ENCODE measurements at places on chromosomes 5 and 9.

- DNase-seq, result no peak
Measured at GRCh38 chr5:57299986-57300385, 126.1 kb downstream of the GPBP1 start.

- DNase-seq, result no peak
Measured at GRCh38 chr5:90334741-90335140, 74.8 kb downstream of the CETN3 start.

DNA sequence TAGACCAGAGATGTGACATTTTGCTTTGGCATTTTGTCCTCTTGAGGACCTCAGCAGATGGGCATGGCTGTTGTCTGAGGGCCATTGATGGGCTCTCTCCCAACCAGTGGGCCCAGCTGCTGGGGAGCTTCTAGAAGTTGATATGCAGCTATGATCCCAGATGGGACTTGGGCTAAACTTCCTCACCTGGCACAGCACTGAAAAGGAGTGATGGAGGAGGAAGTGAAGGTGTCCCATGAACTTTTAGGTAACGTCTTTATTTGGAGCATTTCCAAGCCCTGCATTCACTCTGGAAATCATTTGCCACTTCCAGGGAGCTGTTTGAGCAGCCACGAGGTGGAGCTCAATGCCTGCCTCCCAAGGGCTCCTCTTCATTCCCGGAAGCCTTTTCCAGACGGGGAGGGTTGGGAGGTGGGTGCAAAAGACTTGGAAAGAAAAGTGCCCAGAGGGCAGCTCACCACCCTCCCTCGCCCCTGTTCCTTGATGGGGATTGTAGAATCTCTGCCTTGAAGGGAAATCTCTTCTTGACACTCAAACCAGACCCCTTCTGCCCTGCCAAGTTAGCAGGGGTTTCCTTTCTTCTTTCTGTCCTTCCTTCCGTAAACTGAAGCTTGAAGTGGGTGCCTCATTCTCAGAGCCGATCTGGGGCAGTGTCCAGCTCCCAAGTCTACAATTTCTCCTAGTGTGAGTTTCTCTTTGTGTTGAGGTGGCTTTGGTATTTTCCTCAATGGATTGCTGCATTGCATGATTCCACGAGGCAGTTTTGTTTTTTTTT, 18.1 kb upstream of the NEUROG1 start:
- no peak for DNase-seq

DNA sequence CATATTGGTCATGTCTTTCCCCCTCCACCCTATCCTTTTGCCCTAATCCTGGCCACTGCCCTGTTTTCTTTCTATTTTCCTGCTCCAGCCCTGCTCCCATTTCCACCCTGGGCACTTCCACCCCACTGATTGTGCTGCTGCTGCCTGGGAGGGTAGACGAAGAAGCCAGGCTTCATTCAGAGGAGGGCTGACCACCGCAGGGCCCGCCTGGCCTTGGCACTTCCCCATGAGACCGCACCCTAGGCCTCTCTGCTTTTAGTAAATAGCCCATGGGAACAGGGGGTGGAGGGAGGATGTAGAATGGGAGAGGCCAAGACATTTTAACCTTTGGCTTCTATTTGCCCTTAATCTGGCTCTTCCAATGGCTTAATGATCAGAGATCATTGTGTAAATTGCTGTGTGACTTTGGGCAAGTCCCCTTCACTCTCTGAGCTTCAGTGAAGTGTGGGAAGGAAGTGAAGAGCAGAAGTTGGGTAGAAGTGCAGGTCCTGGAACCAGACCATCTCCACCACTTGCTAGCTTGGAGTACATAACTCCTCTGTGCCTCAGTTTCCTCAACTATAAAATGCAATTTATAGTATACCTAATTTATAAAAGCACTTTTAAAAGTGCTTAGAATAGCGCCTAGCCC, 13.6 kb upstream of the GPX3 start:
- DNase-seq, result no peak

DNA sequence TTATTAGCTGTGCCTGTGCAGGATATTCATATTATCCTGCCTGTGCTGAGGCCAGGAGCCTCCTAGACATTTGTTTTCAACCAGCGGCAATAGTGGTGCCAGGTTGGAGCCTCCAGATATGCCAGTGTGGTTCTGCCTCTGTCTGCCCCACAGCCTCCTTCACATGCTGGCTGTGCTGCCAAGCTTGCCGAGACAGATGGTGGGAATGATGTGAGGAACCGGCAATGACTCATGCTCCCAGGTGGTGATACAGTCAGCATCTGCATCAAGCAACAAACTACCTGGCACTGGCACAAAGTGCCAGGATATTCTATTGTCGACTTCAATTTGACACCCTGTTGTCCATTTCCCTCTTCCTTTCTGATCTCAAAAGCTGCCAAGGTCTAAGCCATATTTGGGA, 285.7 kb downstream of the CHSY3 start:
- DNase-seq, result no peak

- DNase-seq, result no peak
Measured at GRCh38 chr5:88488130-88488529, 219.5 kb upstream of the TMEM161B start.

DNA sequence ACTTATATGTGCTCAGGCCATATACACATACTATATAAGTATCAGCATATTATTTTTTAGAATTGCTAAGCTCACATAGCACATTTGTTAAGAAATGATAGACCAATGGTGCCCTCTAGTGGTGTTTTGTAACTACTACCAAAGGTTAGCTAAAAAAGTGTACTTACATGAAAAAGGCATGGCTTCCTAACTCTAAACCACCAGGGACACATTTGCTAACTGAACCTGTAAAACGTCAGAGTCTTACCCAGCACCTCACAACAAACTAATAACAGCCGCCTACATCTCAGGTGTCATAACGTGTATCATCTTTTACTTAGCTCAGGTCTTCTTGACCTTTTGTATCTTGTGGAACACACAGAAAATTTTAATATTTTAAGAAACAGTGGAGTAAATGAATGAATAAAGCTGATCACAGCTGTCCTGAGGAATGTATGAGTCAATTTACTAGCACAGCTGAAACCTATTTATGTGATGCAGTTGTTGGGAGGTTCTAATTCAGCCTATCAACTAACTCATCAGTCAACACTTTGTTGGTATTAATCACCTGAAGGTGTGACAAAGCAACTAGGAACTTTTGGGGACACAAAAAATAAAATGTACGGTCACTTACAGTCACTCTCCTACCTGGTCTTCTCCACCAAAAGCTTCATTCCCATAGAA, 72.9 kb downstream of the BAAT start:
- no peak for DNase-seq

DNA sequence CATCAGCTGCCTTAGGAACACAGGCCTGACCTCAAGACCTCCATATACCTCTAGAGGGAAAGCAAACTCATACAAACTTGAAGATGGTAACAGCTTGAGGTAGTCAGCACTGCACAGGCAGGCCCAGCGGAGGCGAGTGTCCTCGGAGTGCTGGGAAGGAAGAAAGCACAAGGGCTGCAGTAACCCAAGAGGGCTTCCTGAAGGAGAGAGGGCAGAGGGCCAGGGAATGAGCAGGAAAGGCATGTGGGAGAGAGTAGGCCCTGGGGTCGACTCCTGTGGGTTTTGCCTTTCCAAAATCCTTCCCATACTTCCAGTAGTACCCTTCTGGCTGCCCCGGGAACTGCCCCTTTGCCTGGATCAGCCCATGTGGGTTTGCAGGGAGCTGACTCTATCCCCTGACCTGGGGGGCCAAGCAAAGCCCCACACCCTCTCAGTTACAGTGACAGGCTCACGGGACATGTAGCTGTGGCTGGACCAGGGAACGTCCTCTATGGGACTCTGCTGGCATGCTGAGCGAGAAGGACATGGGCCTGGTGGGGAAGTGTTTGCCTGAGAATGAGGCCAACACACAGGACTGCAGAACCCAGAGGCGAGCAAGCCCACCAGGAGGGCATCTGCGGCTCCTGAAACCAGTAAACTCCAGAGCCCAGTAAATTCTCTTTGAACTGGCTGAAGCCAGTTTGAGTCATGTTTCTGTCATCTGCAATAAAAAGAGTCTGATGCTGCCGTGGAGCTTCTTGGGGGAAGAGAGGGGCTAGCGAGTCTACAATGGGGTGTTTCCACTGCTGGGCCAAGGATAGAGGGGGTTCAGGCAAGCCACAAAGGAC, 64.1 kb downstream of the COL23A1 start:
- no peak for DNase-seq
